Right kidney (tissue), 9 donors: ENCODE measurements at places on chromosomes 2 and 18.

GRCh38 chr2:96859681-96860064 is 1.9 kb upstream of the ANKRD39 start:
- no peak for DNase-seq

GRCh38 chr2:120228503-120228902 is 5.3 kb upstream of the TMEM185B start:
- no peak for DNase-seq

- DNase-seq = no peak
Observed at GRCh38 chr2:150165442-150165841, 322.0 kb downstream of the RND3 start.

DNA sequence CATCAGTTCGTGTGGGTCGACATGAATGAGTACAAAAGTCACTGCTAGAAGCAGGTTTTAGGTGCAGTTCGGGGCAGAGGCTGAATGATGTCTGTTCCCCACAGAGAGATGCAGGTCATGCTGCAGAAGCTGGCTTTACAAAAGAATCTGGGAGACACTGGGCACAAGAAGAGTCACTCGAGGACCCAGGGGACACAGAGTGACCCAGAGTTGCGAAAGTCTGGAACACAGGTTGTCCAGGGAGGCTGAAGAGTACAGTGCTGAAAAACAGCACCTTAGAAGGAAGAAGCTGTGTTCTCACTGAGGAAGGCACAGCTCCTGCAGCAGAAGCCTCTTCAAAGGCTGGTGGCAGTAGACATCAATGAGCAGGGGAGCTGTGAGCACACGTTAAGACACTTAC is 14.8 kb downstream of the CACNB4 start:
- no peak for DNase-seq

GRCh38 chr2:20622296-20622686 is 28.6 kb downstream of the HS1BP3 start:
- no peak for DNase-seq

DNA sequence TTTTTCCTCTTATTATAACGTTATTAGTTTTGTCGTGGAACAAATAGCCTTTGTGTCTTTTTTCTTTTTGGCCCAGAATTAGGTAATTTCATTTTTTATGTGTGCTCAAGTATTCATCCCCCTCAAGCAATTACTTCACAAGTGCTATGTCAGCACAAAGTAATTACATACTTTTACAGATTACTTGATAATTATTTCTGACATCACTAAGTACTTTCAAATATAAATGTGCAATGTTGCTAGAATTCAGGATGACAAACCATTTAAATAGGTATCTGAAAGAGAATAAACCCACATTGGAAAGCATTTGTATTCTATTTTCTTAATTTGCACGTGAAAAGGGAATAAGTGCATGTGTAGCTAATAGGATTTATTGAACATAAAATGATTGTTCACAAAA is 238.2 kb downstream of the CDH7 start:
- DNase-seq = no peak

DNA sequence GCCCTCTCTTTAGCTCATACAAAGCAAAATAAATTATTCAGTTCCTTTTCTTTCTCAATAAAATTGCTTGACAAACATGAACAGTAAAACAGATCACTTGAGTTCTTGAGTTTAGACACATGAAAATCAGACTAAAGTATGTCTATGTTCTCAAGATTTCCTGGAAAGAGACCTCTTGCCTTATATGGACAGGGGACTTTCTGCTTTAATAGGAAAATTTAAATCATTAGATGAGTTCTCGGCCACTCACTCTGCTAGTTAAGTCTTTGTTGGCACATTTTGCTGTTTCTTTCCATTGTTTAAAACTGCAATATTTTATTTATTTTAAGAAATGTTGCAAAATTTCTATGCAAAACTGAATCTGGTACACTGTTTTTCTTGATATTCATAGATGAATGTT is 207.8 kb downstream of the RND3 start:
- no peak for DNase-seq

DNA sequence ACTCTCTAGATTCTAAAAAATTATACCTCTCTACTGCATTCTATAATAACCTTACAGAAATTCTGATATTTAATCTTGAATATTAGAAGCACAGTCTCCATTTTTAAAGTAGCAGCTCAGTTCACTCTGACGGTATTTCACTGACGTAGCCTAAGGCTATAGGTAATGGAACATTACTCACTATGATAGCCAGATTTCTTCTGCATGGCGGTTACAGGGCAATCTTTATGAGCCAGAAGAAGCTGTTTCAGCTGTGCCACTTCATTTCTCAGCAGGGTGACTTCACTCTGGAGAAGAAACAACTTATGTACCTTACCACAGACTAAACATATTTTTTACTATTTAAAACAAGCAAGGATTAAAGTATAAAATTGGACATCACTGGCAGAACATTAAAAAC is 75.3 kb upstream of the CHN1 start:
- DNase-seq = no peak

GRCh38 chr18:43877616-43878321 is 600.5 kb upstream of the SYT4 start:
- no peak for DNase-seq

GRCh38 chr2:235806986-235807750 is 313.3 kb downstream of the AGAP1 start:
- DNase-seq = no peak

DNA sequence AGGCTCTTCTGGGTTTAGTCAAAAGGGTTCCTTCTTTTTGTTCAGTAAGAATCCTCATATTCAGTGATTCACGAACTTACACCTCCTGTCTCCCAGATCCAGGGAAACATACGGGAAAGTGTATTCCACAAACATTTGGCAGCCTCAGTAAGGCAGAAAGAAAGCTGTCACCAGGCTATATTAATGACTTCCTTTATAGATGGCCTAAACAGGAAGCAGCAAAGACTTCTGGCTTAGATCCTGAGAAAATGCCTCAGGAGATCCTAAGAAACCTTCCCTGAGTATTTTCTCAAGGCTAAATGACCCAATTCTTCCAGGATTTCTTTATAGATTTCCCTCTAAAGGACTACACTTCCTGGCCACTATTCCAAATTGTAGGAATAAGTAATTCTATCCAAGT is 1995.5 kb upstream of the CELF4 start:
- no peak for DNase-seq

GRCh38 chr2:30611583-30611982 is 164.5 kb downstream of the LCLAT1 start:
- DNase-seq = no peak

- no peak for DNase-seq
Observed at GRCh38 chr2:30694286-30695055, 112.8 kb downstream of the CAPN13 start.

- DNase-seq = no peak
Observed at GRCh38 chr2:82538590-82539279, 1920.3 kb downstream of the SUCLG1 start.

- no peak for DNase-seq
Observed at GRCh38 chr2:111667542-111668273, 216.3 kb downstream of the ANAPC1 start.

DNA sequence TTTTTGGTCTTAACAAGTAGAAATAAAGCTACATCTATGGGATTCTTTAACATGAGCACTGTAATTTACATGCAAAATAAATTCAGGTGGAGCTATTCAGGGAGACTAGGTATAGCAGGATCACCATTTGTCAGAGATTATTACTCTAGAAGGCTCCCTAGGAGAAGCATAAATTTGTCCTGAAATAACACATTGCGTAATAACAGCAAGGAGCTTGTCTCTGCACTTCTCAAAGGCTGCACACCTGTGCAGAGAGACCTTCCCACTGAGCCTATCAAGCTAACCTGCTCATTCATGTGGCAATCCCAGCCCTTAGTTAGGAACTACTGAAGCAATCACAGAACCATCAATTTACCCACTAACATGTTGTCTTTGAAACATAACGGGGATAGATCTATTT is 437.4 kb upstream of the MC4R start:
- no peak for DNase-seq

DNA sequence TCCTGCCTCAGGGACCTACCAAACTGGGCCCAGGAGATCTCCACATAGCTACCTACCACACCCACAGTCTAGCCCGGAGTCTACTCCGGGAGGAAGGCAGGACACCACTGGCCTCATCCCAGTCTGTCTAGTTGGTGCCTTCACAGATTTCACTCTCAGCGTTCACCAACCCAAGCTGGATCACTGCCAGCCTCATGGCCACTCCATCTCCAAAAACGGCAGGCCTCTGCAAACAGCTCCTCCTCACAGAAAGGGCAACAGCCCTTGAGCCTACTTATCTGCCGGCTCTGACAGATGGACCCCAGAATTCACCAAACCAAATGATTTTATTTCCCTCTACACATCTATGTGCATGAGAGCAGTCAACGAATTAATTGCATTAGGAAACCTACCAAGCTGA is 61.3 kb downstream of the NCKAP5 start:
- no peak for DNase-seq

- no peak for DNase-seq
Observed at GRCh38 chr2:20196657-20197161, 28.2 kb downstream of the SDC1 start.

DNA sequence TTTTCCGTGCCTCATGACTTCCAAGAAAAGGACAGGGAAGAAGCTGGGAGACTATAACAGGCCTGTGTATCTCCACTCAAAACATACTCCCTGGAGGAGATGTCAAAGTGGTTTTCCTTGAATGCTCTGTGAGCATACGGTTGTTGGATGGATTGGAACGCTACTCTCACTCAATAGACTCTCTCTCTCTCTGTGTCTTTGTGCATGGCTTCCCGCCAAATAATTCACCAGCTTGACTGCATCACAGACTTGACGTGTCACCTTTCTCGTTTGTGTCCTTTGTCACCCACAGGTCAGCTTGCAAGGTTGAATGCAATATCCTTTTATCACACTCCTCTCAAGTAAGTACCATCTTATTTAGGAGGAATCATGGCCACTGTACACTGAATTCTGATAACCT is 156.8 kb upstream of the MAPRE2 start:
- DNase-seq = no peak

DNA sequence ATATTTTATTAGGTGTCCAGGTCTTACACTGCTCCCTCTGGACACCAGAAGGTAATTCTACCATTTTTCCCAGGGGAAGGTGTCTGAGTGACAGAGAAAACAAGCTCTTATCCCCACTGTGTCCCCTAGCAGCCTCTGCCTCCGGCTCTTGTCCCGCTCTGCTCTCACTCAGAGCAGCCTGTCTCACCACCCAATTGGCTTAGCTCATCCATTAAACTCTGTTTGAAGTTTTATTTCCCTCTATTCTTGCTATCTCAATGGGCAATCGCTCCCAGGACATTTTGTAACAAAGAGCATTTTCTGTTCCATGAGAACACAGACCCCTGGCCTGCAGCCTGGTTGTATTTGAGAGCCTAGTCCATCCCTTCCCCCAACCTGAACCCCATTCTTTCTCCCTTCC is 90.6 kb upstream of the LDAH start:
- DNase-seq = no peak

GRCh38 chr18:26536032-26536431 is 12.3 kb downstream of the KCTD1 start:
- no peak for DNase-seq

- DNase-seq = no peak
Observed at GRCh38 chr18:41966943-41967342, 11.9 kb downstream of the PIK3C3 start.

DNA sequence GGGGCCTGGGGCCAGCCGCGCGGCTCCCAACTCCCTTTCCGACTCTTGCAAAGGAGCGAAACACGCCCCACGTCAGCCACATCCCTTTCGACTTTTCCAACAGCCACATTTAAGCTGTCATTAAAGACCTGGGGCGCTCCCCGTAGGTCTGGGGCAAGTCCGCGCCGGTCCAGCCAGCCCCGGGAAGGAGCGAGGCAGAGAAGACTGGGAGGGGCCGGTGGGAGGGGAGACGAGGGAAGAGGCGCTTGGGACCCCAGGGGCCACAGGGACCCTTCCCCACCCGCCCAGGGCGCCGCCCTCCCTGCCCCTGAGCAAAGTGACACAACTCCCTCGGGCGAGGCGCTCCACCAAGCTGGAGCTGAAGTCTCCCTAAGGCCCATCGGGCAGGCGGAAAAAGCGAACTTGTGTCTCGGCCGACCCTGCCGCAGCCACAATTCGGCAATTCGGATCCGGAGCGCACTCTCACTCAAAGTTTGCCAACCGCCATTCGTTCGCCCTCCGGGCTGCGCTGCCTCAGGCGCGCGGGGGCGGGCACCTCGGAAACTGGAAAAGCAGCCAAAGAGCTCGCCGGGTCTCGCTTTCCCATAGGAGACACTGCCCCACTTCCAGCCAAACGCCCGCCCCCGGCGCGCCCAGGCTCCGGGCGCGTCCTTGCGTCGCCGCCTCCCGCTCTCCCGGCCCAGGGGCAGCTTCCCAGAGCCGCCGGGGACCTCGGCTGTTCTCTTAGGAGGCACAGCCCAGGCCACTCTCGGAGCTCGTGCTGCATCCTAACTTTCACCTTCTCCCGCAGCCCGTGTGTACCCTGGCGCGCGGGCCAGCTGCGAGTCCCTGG is 1.1 kb upstream of the KCTD1 start:
- peak; percentile 91 for DNase-seq

DNA sequence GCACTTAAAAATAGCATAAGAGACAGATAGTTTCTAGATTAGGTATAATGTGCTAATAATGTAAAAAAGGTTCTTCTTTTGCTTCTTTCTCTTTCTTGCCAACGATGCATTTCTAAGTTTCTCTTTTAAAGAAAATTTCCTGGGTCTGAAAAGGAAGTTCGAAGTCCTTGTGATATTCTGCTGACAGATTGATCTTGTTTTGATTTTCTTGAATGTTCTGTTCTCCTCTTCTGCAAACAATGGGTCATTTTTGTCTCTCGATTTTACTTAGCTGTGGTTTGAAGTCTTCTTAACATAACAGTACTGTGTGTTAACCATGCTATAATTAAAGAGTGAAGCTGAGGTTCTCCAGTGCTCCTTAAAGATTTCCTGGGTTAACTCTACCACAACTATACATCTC is 61.1 kb upstream of the ACYP2 start:
- DNase-seq = no peak

- DNase-seq = no peak
Observed at GRCh38 chr2:67515056-67515455, 117.9 kb downstream of the ETAA1 start.

DNA sequence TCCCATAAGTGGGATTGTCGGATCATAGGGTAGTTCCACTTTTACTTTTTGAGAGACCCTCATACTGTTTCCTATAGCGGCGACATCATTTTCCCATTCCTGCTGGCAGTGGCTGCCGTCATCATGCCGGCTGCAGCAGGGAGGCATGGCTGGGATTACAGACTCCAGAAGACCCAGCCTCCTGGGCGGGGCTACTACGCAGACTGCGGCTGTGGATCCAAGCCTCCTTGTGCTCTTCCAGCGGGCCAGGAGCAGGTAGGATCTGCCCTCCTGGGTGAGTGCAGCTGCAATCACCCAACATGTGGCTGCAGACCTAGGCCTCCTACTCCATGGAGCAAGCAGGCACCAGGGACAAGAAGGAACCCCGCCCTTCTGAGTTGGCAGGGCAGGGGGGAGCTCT is 359.2 kb downstream of the GALR1 start:
- no peak for DNase-seq
